ENCODE measurements at places on chromosomes 5 and 9. TPM values are rescaled to one million over a fixed set of nuclear protein-coding genes. Genes with fewer than 3 reads are reported as not detected.
A peak's percentile ranks its signal among the peaks of the same experiment; 100 is the strongest.

GRCh38 chr5:146048994-146049703 is 56.2 kb downstream of the PLAC8L1 start:
- peak; percentile 69 for DNase-seq

DNA sequence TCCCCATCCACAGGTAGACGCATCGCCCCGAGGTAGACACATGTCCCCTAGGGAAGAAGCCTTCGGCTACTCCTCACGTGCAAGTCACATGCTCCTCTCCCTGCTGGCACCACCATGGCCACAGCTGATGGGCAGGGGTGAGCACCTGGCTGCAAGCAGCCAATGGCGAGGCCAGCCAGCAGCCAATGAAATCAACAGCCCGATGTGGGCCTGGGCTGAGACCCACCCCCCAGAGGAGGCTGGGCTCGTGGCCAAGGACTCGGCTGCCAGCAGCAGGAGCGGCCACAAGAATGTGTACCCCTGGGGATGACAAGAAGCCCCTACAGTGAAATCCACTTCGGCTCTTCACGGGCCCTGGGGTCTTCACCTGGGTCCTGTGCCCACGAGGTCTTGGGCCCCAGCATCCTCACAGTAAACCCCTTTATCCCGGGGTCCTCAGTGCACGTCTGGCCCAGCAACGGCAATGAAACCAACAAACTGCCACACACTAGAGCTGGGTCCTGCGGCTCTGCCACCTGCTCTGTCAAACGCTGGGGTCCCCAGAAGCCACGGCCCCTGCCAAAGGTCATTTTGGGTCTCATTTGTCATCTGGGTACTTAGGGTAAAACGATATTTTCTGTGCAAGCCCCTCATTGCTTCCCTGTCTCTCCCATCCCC is 22.1 kb upstream of the PTGES start:
- no peak for DNase-seq

DNA sequence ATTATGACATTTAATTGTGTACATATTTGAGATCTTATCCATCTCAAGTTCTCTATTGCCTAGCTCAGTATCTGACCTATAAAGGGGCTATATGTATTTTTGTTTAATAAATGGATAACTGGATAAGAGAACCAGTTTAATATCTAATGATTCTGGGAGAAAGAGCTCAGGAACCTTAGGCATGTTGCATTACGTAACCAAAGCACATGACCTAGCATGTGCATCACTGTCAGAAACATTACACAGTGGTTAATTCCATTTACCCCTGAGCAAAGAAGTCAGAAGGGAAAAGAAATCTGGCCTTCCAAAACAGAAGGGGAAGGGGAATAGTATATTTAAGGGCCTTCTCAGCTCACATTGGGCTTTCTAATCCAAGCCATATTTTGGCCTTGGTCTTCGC is 12.3 kb downstream of the PAPPA start:
- no peak for DNase-seq

DNA sequence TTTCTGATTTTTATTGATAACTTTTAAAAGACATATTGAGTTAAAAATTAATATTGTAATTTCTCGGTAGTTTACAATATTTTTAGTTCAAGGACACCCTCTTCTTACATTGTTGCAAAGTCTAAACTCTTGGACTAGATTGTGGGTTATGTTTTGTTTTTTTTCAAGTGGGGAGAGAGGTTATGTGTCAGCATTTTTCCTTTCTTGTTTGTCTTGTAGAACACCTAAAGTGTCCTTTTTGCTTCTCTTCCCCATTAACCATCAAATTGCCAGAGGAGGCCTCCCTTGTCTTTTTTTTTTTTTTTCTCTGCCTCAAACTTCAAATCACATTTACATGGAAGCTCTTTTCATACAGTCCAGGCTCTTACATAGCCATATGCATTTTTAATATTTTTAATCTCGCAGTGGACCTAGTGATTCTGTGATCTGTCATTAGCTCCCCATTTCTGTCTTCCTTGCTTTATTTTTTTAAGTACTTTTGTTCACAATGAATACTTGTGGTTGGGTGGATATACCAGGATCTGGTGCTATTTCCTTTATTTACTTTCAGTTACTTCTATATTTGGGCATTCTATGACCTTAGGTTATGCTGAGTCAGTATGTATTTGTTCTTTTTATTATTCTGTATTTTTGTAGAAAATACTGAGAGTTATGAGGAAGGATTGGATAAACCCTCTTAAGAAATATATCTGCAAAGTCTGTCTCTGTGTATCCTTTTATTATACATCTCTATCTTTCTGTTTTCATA is 2280.6 kb upstream of the ACO1 start:
- DNase-seq: no peak

DNA sequence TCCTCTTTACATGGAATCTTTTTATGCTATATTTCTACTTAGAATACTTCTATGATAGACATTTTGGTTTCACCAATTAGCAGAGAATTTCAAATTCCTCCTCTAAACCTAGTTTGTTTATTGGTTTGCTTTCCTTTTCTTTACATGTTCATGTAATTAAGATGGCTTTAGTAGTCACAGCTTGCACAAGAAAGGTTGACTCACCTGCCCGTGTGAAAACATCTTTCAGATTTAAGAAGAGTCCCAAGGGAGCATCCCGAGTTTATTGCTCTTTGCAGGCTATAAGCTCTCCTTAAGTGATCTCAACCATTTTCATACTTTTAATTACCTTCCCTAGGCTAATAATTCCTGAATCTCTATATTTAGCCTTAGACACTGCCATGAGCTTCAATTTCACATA is 28.9 kb downstream of the TYRP1 start:
- DNase-seq: no peak

DNA sequence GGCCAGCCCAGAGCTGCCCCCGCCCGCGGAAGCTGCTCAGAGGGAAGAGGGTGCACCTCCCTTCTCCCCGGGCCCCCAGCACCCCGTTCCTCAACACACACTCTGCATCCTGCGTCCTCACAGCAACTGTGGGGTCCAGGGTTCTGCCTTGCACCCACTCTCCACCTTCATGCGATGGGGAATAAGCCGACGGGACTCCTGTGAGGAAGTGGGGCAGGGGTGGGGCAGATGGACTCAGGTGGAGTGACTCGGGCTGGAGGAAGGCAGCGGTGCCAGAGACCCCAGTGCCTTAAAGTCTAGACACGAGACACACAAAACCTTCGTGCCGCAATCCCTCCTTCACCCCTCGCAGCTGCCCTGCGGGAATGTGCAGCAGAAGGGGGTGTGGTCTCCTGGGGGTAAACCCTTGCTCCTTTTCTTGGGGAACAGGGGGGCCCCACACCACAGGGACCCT is 8.6 kb downstream of the BRD3 start:
- no peak for DNase-seq

GRCh38 chr5:18517641-18518380 is 883.6 kb downstream of the TAF11L14 start:
- DNase-seq: no peak

Gene ENTPD2
- 55.6 TPM for total RNA-seq

Gene ARHGEF37
- total RNA-seq: 4.5 TPM
